ENCODE measurements at places on chromosomes 5 and 9.

DNA sequence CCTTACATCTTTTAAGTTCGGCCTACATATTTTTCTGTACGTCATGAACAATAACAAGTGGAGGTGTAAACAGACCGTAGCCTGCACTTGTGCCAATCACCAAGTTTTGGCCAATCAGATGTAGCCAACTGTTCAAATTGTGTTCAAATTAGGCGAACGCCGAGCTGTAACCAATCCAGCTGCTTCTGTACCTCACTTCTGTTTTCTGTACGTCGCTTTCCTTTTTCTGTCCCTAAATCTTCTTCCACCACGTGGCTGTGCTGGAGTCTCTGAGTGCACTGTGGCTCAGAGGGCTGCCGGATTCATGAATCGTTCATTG is 26.4 kb downstream of the TRIM14 start:
- DNase-seq, result no peak

DNA sequence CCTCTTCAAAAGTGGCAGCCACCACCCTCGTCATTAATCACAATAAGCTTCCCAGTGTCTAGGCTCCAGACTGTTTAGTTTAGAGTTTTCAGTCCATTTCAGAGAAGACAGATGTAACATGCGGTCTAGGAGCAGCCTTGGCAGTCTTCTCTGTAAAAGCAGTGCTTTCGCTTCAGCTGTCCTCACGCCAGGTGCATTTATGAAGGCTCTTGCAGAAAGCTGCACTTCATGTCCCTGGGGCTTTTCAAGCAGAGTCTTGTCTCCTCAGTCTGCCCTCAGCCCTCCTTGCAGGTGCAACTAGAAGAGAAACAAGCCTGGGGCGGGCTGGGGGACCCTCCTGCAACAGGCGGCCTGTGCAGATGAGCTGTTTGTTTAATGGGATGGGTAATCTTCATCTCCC is 281.9 kb downstream of the DRD1 start:
- DNase-seq, result no peak

- DNase-seq, result no peak
These were observed 11.2 kb downstream of the ANKS6 start for GRCh38 chr9:98784831-98785806.

GRCh38 chr5:153552886-153553285 is 62.4 kb downstream of the GRIA1 start:
- no peak for DNase-seq
